Fibroblast of upper back skin (primary cell): ENCODE measurements at places on chromosomes 11 and 22.

- peak; percentile 65 for DNase-seq
These were observed 46.1 kb upstream of the SCUBE2 start for GRCh38 chr11:9137293-9138132.

DNA sequence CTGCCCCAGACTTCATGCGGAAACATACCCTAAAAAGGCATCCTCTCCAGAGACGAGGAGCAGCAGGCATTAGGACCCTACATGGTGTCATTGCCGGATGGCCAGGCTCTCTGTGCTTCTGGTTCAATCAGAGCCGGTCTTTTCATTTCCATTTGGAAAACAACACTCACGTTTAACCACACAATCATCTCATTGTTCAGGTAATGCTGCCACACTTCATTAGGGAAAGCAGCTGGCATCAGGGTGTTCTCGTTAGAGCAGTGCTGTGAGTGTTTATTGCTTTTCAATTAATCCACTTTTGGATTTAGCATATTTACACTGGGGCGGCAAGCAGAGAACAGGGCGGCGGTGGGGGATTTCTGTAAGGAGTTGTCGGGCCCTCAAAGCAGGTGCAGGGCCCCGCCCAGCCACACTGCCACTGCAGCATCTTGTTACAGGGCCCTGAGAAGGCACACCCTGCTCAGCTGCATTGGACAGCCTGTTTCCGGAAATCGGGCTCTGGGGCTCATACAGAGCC, 338.6 kb downstream of the SHANK2 start:
- DNase-seq: no peak

DNA sequence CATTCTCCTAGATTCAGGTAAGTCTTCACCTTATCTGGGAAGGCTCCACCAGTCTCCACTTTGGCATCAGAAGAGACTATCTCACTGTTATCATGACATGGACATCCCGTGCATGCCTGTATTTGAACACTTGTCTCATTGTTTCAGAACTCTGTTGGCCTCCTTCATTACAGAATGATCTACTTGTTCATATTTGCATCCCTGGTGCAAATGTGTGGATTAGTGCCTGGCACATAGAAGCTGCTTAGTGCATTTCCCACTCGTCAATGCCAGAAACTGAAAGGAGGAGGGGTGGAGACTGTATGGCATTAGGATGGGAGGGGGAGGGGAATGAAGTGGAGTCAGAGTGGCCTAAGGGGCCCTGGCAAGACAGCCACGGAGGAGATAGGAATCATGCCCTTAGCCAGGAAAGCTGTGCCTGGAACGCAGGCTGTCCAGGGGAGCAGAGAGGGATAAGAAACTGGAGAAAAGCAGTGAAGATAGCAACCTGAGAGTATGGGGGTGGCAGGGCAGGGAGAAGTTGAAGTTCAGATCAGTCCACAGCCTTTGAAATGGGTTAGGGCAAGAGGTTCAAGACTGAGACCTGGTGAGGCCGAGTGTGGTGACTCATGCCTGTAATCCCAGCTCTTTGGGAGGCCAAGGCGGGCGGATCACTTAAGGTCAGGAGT, 53.8 kb upstream of the CAPRIN1 start:
- no peak for DNase-seq

DNA sequence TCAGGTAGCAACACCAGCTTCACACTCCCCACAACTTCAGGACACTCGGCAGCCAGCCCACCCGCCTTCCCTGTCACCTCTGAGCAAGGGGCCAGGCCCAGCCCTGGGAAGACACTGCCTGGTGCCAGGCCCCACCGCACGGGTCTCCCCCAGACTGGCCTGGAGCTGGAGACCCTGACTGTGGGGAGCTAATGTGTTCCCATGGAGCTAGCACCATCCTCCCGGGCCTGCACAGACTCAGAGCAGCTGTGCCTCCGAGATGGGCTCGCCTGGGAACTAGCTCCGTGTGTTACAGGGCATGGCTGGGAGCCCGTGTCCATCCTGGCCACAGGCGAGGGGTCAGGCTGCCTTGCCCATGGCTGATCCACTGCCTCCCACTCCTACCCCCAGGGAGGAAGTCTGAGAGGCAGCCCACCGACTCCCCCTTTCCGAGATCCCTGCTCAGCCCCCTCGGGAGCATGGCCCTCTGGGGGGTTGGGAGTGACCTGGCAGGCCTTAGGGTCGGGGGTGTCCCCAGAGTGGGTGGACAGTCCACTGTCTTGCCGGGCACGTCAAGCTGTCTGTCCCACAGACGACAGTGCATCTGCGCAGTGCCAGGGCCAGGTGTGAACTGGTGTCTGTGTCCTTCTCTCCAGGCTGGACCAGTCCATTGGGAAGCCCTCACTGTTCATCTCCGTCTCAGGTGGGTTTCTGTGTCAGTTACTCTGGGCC, 76.7 kb upstream of the KCNQ1OT1 start:
- DNase-seq: no peak

DNA sequence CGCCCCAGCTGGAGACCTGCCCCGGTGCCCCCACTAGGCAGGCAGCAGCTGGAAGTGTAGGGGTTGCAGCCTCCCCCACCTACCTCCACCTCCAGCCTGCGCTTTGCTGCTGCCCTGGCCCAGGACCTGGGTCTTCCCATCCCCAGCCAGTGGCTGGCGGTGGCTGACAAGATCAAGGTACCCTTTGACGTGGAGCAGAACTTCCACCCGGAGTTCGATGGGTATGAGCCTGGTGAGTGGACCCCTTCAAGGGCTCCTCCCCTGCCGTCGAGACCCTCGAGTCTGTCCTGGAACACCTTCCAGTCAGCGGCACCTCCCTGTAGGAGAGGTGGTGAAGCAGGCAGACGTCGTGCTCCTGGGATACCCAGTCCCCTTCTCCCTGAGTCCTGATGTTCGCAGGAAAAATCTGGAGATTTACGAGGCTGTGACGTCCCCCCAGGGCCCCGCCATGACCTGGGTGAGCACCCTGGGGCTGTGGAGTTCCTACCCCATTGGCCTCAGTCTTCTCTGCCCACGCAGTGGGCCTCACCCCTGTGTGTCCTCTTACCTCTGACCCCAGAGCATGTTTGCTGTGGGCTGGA, 4.4 kb downstream of the PGGHG start:
- no peak for DNase-seq

DNA sequence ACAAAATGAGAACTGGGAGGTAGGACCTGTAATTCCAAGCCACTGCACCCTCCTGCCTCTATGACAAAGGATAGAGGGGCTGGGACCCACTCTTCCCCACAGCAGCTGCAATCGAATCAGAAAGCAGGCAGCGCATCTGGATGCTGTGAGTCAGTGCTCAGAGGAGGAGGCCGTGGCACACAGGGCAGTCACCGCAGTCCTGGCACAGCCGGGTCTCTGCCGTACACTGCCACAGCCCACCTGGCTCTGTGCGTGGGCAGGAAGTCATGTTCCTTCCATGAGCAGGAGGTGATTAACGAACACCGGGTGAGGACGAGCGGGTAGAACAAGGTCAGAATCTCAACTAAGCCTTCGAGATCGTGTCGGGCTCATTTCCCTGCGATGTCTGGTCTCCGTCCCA, 30.2 kb upstream of the PPFIA1 start:
- no peak for DNase-seq

- no peak for DNase-seq
These were observed 155.3 kb upstream of the RASSF10 start for GRCh38 chr11:12853652-12854296.

DNA sequence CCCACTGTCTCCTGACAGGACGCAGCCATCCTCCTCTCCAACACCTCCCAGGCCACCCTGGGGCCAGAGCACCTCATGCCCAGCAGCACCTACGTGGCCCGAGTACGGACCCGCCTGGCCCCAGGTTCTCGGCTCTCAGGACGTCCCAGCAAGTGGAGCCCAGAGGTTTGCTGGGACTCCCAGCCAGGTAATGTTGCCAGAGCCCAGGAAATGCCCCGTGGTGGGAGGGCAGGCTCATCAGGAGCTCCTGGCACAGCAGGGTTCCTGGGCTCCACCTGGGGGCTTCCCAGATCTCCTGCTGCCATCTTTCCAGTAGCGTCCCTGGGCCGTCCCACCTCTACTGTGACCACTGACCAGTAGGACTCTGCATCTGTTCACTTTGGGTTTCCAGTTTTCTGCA, 16.2 kb downstream of the CSF2RB start:
- no peak for DNase-seq

DNA sequence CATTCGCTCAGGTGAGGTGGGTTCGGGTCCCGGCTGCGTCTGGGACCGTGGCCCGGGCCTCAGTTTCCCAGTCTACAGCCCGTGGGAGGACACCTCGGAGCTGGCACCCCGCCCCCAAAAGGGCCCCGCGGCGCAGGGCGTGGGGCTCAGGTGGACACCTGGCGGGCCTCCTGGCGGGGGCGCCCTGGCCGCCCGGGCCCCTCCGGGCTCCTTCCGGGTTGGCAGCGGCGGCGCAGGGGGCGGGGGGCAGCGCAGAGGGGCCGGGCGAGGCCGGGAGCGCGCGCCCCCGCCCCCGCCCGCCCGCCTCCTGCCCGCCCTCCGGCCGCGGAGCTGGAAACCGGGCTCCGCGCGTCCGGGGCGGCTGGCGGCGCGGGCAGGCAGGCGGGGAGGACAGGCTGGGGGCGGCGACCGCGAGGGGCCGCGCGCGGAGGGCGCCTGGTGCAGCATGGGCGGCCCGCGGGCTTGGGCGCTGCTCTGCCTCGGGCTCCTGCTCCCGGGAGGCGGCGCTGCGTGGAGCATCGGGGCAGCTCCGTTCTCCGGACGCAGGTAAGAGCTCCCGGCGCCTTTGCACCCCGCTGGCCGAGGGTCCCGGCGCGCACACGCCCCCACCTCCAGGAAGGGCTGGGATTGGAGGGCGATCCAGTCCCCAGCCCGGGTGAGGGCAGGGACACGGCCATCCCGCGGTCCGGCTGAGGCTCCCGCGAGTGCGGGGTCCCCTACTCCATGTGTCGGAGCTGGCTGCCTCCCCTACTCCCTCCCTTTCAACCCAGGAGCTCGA, at the start of gene EMID1:
EMID1 (plus strand) TSS at position 303 of the 778 bp plus-strand sequence; CDS start at position 446, 143 bp downstream.
- DNase-seq: peak; percentile 19

- DNase-seq: no peak
These were observed 166.0 kb downstream of the KIRREL3 start for GRCh38 chr11:126834573-126834972.

DNA sequence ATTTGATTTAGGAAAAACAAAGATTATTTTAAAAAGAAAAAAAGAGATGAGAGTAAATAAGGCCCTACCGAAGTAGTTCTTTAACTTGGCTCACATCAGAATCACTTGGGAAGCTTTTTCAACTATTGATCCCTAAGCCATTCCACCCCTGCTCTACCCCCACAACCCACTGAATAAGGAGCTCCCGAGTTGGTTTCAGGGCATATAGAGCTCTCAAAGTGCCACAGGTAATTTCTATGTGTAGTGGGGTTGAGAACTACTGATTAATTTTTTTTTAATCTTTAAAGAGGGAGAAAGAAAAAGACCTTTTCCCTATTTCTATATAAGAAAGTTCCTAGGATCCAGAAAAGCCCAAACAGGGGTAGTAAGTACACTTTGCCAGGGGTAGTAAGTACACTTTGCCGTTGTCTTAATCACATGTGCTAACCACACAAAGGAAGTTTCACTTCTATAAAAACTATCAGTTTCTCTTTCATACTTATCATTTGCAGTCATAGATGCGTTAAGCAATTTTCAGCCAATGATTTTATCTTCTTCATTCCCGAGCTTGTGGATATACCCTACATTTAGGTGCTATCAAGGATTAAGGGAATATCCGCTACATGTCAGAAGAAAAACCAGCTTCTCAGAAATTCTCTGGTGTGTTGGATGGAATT, 108.4 kb upstream of the ZC3H12C start:
- DNase-seq: no peak

- no peak for DNase-seq
These were observed 20.5 kb upstream of the EXPH5 start for GRCh38 chr11:108614086-108614485.

DNA sequence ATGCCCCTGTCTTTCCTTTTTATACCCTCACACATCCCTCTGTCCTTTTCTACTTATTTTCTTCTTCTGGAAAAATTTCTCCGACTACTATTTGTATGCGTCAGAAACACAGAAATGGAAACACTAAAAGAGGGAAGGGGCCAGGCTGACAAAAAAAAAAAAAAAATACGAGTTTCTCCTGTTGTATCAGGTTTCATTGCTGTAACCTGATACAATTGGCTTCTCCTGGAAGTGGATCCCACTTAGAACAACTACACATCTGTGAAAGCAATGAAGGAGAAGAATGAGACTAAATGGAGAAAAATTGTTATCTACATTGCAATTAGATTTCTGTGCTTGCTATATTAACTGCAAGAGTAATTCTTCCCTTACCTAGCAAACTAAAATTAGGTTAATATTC, 393.9 kb downstream of the GUCY1A2 start:
- DNase-seq: peak; percentile 33

GRCh38 chr11:15045209-15045608, 28.2 kb upstream of the CALCB start:
- DNase-seq: no peak

GRCh38 chr11:132057266-132057665, 686.9 kb downstream of the NTM start:
- no peak for DNase-seq

- DNase-seq: no peak
These were observed 40.2 kb downstream of the GNB1L start for GRCh38 chr22:19814428-19814827.

DNA sequence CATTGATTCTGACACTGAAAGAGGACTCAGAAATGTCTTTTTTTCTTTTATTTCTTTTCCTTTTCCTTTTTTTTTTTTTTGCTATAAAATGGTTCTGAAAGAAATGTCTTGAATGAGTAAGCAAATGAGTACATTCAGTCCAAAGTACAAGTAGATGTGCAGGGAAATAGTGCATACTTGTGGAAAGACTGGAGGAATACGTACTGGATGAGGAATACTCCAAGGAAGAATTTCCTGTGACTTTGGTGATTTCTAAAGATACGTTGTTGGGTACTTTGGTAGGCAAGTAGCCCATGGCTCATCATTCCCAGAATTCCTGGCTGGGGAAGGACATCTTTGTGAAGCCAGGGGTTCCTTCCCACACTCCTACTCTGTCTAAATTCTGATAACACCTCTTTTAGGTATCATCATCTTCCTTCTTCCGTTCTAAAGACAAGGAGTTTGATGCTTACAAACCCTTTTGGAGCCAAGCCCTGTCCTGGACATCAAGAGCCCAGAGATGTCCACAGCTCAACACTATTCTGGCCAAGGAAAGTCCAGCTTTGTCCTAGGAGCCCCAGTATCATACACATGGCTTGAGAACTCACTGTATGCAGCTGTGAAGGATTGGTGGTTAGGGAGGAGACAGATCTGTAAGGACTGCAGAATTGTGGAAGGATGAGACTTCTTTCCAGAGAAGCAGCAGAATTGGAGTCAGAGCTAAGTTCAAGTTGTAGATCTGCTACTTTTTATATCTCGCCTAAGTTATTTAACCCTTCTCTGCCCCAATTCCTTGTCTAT, 4.8 kb upstream of the NUP98 start:
- DNase-seq: peak; percentile 45
